ENCODE measurements at places on chromosomes 1 and 21.

DNA sequence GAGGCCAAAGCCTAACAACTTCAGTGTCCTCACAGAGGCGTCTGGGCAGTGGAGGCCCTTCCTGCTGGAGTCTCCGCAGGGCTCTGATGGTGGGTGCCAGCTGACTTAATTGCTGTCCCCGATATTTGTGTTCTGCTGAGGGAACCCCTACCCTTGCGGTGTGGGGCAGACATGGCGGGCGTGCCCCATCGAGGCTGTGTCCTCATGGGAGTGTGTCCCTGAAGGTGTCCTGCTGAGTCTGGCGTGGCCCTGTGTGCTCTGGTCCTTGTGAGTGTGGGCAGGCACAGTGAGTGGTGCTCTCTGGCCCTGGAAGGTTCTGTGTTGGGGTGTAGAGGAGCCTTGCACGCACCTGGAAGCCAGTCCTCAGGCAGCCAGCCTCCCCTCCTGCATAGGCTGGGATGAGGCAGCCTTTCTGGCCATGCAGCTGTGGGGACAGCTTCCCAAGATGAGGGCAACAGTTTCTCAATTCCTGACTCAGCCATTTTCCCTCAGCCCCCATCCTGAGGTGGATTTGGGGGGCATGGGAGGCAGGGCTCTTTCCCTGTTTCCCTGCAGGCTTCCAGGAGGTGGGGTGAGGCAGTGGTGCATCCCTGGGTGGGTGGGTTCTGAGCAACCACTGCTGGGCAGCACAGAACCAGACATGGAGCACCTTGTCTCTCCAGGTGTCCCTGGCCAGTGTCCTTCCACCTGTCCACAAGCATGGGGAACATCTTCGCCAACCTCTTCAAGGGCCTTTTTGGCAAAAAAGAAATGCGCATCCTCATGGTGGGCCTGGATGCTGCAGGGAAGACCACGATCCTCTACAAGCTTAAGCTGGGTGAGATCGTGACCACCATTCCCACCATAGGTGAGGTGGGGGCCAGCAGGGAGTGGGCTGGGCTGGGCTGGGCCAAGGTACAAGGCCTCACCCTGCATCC is 6.5 kb downstream of the C1orf35 start:
- DNase-seq = no peak

GRCh38 chr1:153614189-153614900 is 1.4 kb upstream of the S100A16 start:
- no peak for DNase-seq

DNA sequence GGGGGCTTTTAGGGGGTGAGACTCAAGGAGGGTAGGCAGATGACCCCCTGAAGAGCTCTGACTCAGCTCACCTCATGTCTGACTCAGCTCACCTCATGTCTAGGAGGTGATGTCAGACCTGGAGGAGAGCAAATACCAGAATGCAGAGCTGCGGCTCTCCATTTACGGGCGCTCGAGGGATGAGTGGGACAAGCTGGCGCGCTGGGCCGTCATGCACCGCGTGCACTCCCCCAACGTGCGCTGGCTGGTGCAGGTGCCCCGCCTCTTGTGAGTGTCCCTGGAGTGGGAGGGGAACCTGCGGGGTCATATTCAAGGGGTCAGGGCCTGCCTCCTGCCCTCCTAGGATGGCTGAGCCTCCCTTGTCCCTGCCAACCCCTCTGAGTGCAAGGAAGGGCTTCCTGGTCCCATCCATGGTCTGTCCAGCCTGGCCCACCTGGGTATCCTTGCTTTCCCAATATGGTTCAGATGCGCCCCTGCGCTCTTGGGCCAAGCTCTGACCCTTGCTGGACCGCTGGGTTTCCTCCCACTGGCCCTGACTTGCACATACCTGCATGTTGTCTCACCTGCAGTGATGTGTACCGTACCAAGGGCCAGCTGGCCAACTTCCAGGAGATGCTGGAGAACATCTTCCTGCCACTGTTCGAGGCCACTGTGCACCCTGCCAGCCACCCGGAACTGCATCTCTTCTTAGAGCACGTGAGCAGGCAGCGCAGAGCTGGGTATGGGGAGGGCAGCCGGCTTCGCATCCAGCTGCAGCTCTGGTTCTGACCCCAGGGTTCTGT is 9.1 kb downstream of the AMPD2 start:
- no peak for DNase-seq

- DNase-seq = peak; percentile 43
These were observed 57.9 kb upstream of the FMOD start for GRCh38 chr1:203408486-203409481.

Measured in NCI-H2171 (cell line).